ENCODE measurements at places on chromosomes 12 and 14.
A peak's percentile ranks its signal among the peaks of the same experiment; 100 is the strongest.

DNA sequence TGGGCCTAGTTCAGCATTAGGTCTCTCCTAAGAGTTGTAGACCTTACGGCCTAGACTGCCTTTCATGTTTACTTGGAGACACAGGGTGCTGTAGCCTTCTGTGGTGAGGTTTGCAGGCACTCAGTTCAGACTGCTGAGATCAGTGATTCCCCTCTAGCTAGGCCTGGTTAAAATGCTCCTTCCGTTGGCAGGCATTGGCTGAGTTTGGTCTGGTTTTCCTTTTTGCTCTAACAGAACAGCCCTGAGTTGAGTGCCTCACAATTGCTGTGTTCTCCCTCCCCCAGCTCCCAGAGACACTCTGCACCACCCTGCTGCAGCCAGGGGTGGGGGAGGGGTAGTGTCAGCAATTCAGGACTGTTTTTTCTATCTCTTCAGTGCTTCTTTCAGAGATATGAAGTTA is 178.9 kb upstream of the DYRK2 start:
- DNase-seq: no peak

DNA sequence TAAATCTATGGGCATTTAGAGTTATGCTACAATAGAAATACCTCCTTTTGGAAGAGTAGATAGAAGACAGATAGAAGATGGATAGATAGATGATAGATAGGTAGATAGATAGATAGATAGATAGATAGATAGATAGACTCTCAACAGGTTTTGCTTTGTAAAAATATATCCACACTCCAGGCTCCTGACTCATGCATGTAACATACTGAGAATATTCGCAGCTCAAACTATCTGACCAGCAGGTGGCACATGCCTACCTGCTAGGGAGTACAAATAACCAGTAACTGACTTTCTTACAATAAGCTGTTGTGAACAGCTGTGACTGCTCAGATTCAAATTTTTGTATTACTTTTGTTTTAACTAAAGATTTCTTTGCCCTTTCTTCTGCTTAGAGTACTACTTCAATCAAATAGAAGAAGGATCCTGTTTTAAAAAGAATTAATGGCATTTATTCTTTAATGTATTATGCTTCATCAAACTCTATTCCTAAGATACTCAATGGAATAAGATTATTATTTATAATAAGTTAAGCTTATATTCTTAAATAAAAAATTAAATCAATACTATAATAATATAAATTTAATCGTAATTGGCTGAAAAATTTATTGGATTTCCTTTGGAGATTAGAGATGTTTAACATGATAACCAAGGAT is 15.8 kb upstream of the CPNE8 start:
- DNase-seq: no peak

- DNase-seq: no peak
Observed at GRCh38 chr14:32020882-32021281, 56.2 kb upstream of the ARHGAP5 start.

GRCh38 chr12:121536899-121537813 is 43.7 kb downstream of the KDM2B start:
- DNase-seq: peak; percentile 77

GRCh38 chr14:102768223-102769048 is 8.8 kb upstream of the TRAF3 start:
- no peak for DNase-seq

DNA sequence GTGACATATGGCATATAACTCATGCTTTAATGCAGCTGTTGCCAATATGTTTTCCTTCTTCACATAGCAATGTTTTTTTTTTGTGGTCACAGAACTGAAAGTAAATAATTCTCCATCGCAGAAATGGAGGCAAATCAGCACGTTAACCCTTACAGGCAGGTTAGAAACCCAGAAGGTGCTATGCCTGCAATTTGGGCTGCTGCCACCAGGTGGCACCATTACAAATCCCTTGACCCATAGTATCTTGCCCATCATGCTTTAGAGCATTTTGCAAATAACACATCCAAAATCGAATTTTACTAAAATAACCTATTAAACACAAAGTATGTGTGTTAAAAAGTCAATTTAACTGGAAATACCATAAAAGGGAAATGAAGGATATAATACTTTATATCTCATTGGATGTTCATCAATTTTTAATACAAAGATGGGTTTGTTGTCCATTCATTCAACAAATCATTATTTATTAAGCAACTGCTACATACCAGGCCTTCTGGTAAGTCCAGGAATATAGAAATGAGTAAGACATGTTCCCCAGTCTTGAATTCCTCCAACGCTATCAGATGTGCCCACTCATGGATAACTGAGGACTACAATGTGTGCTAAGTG is 340.1 kb downstream of the GLT1D1 start:
- no peak for DNase-seq

DNA sequence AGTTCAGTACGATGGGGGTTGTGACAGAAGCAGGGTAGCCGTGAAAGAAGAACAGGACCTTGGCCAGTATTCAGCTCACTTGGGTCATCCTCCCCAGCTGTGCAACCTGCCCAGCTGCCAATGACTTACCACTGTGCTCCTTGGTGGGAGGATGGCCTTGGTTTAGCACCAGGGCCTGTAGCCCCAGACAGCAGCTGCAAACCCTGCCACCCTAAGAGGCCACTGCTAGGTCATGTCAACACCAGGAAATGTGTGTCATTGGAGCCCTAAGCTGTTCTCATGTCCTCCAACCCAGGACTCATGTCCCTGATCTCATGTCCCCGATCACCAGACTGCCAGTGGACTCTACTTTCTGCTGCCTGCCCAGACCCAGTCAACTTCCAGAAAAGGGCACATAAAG is 3.0 kb upstream of the CRACR2A start:
- DNase-seq: no peak

- no peak for DNase-seq
Observed at GRCh38 chr12:3751151-3752095, 1.5 kb downstream of the CRACR2A start.

GRCh38 chr12:130591736-130592135 is 124.4 kb downstream of the RIMBP2 start:
- no peak for DNase-seq

GRCh38 chr14:90496379-90496778 is 99.5 kb downstream of the CALM1 start:
- DNase-seq: no peak

DNA sequence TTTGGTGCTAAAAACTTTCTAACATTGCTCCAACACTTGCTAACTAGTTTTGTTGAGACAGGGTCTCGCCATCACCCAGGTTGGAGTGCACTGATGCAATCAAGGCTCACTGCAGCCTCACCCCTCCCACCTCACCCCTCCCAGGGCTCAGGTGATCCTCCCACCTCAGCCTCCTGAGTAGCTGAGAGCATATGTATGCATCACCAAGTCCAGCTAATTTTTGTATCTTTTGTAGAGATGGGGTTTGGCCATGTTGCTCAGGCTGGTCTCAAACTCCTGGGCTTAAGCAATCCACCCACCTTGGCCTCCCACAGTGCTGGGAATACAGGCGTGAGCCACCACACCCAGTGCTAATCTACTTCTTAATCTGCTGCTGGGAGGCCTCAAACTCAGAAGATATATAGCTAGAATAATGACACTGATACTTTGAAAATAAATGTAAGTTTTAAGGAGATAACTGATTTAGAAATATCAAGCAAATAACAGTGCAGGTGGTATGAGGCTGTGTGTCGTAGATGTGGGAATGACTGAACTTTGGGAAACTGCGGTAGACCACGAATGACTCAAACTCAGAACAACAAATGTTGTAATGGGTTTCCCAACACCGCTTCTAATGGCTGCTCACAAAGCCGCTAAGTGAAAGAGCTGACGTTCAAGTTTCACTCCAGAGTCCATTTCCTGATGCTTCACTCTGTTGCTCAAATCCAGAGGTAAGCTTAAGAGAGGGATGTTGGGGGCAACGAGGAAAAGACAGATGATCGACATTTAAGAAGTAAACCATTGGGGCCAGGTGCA is 10.0 kb downstream of the TMCC3 start:
- peak; percentile 11 for DNase-seq

DNA sequence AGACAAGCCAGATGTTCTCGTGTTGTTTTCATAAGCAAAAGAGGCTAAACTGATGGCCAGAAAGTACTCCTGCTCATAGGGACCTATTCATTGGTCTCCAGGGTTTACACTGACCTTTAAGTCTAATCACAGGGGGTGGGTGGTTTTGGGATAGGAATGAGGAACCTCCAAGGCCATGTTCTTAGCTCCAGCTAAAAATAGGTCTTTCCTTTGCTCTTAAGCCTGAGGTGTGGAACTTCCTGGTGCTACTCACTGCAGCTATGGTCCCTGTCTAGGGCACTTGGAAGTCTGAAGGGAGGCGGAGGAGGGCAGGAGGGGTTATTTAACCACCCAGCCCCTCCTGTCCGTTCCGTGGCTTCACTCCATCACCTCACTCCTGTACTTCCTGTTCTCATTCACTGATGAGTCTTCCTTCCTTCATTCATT is 18.6 kb downstream of the GPRC5A start:
- peak; percentile 73 for DNase-seq

GRCh38 chr12:42421844-42422779 is 96.1 kb downstream of the PPHLN1 start:
- DNase-seq: peak; percentile 90

- no peak for DNase-seq
Observed at GRCh38 chr14:95662376-95663186, 23.6 kb upstream of the TCL1B start.

DNA sequence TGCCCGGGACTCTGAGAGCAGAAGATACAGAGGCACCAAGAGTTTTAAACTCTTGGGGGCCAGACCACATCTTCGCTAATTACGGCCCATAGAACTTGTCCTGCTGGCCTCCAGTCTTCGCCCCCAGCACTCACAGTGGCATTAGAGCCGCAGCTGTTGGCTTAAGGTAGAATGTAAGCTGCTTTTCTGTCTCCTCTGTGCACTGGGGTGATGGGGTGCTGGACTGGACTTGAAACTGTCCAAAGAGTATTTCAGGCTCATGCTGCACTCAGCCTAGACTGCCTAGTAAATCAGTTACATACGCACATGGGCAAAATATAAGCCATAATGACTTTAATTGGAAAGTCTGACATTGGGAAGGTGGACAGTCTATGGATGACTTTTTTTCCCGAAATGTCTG is 29.0 kb downstream of the YY1 start:
- no peak for DNase-seq

- peak; percentile 18 for DNase-seq
Observed at GRCh38 chr12:19826980-19827550, 387.8 kb downstream of the AEBP2 start.

- no peak for DNase-seq
Observed at GRCh38 chr14:43260056-43260455, 1247.0 kb downstream of the FSCB start.

GRCh38 chr12:112305951-112306350 is 76.3 kb downstream of the HECTD4 start:
- DNase-seq: no peak

DNA sequence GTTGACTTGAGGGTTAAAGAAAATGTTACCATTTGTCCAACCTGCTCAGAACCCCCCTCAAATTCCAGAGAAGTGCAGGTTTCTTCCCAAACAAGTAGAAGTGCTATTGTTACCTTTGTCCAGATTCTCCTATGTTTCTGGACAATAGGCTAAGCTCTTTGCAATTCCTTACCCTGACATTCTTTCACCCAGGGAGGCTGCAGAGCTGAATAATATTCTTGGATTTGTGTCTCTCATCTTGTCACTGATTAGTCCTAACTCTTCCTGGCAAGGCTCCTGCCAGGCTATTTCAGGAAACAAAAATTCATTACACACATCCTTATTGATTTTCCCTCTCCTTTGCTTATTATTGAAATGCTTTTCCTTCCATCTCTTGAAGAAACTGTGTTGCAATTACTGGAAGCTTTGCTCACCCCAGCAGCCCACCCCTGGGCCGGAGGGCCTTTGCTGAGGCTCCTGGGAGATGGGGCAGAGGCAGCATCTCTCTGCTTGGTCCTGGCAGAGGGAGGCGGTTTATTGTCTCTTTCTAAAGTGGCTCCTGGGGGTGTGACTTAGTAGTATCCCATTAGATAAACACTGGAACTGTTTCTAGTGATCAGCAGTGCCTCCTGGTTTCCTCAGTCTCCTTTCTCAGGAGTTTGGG is 207.5 kb upstream of the PELI2 start:
- no peak for DNase-seq

DNA sequence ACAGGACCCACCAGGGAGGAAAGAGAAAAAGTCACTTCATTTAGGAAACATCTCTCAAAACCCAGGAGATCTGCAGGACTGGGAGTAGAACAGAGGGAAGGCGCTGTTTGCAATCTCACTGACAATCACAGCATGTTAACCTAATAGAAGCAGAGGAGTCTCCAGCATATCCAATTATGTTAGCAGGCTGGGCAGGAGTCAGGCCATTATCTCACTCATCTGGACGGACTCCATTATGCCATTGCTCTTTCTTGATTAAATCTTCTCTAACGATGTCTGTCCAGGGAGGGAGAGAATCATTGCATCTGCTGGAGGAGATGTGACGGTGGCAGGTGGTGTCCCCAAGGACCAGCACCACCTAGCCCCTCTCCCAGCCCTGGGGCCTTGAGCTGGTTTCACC is 203.8 kb upstream of the SFSWAP start:
- DNase-seq: no peak

- DNase-seq: peak; percentile 53
Observed at GRCh38 chr12:117367006-117367638, 5.7 kb upstream of the NOS1 start.

GRCh38 chr12:1083889-1084262 is 92.9 kb downstream of the ERC1 start:
- DNase-seq: peak; percentile 69

- DNase-seq: no peak
Observed at GRCh38 chr14:77607741-77608302, 8.6 kb downstream of the SPTLC2 start.

DNA sequence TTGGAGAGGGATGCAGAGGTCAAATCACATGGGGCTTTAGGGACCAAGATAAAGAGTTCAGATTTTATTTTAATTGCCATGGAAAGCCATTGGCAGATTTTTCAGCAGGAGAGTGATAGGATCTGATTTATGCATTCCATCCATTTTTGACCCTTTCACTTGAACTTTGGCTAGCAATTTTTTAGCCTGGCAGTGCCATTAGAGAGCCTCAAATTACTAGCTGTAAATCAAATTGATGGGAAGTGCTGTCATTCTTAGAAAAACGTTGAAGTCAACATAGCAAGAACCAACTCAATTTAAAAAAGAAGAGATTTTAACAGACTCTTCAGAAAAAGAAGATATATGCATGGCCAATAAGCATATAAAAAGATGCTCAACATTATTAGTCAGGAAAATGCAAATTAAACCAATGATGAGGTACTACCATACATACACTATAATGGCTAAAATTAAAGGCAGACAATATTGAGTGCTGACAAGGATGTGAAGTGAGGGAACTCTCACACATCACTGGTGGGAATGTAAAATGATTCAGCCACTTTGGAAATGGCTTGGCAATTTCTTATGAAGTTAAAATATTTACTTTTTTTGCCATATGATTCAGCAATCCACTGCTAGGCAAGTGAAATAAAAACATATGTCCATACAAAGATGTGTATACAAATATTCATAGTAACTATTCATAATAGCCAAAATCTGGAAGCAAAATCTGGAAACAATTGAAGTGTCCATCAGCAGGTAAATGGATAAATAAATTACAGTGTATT is 89.7 kb downstream of the PTCSC3 start:
- DNase-seq: peak; percentile 5

DNA sequence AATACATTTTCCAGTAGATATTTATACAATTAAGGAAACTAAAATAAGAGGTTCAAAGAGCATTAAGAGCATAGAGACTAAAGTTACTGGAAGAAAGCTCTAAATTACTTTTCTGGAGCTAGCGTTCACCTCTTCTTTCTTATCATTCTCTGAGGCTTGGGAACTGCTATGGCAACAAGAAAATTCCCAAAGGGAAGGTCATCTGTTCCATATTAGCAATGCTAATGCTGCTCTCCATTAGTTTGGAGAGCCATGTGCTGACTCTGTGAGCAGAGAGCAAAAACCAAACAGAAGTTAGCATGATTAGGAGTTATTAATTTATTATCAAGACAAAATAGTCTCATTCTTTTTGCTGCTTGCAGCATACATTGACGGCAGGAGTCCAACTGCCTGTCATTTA is 143.1 kb upstream of the SLC16A7 start:
- DNase-seq: peak; percentile 26
